ENCODE measurements at places on chromosomes 7 and 10. TPM values are rescaled to one million over a fixed set of nuclear protein-coding genes. Genes with fewer than 3 reads are reported as not detected.

ABCC2 gene
- total RNA-seq: 191 TPM

VENTX gene
- not detected for total RNA-seq

SNX13 gene
- 53.3 TPM for total RNA-seq

DNA sequence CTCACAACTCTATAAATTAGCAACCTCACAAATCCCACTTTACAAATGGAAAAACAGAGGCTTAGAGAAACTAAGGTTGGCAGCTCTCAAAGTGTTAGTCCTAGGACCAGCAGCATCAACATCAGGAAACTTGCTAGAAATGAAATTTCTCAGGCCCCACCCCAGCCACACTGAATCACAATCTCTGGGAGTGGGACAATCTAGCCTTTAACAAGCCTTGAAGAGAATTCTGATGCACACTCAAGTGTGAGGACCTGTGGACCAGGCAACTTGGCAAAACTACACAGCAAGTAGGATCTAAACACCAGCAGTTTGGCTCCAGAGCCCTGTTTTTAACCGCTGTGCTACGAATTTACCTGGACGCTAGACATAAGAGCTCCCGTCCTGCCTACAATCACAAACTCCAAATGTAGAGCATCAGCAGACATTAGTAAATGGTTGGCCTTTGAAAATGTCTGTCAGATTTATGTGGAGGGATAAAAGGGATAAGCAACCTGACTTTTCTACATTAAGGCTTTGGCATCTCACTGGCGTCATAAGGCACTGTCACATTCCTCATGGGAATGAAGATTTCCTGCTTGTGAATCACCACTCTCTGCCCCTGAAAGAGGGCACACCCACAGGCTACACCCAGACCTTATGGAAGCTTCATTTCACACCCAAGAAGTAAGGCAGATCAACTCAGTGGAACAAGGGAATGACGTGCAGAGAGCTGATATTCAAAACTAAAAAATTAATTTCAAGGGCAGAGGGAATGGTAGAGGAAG lies 34.5 kb downstream of the PPP1R3C start:
- DNase-seq: peak; percentile 99

DNA sequence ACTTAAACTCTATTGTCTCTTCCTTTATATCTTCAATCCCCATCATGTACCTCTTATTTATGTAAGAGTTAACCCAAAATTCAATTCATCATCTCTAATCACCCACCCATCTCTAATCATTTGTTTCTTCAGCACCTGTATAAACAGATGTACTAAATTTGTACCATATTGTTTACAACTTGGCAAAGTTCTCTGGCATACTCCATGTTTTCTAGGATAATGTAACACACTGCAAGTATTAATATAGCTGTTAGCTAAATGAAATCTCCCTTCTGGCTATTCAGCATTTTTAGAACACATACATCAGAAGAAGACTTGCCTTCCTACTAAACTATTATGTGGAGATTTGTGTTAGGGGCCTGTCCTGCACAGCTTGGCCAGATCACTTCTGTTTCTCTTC lies 33.1 kb downstream of the MALSU1 start:
- DNase-seq: no peak

GRCh38 chr7:46744957-46745706 lies 824.1 kb upstream of the IGFBP3 start:
- DNase-seq: no peak

DNA sequence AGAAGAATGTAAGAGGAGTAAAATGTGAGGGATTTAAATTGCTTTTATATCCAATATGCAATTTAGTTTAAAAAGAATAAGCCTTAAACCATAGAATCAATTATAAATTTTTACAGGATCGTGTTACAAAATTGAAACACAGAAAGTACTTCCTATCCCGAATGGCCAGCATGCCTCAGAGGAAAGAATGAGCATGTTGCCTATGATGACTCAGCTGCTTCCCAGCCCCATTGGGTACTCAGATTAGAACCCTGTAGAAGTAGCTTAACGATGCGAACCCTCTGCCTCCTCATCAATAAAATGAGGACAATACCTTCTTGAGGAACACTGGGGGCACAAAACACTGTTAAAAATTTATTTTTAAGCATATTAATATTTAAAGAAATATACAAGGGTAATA lies 113.4 kb upstream of the CDK1 start:
- no peak for DNase-seq

GRCh38 chr7:74174606-74175082 lies 488 bp downstream of the EIF4H start:
- no peak for DNase-seq

GRCh38 chr7:36597090-36597773 lies 127.1 kb downstream of the AOAH start:
- DNase-seq: no peak

GRCh38 chr7:80185571-80185970 lies 50.9 kb downstream of the GNAI1 start:
- DNase-seq: no peak

DNA sequence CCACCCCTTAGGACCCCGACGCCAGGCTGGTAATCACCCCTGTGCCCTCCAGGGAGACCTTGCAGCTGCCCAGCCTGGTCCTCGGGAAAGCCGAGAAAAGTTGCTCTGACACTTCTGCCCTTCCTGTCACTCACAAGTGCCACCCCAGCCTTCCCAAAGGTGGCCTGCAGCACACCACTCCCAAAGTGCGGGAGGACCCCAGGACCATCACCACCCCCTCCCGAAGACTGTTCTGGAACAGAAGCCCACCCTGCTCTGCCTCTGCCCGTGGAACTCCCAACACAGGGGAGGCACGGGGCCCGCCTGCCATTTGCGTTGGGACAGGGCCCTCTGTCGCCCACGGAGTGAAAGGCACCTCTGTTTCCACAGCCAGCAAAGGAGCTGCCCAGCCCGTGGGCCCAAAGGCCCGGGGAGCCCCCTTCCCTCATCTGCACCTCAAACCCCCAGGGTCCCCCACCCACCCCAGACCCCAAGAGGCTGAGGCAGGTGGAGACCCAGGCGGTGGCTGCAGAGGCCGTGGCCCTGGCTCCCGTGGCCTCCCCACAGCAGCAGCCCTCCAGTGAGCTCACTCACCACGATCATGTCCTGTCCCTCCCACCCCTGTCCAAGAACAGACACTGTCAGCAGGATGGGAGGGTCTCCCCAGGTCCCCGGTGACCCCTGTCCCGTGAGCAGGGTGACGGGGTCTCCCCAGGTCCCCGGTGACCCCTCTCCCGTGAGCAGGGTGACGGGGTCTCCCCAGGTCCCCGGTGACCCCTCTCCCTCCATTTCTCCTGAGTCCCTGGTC lies 47.8 kb upstream of the PPP2R2D start:
- DNase-seq: no peak

- no peak for DNase-seq
Observed at GRCh38 chr10:104076743-104077160, 8.9 kb downstream of the COL17A1 start.

- no peak for DNase-seq
Observed at GRCh38 chr10:47101196-47101595, 190.0 kb downstream of the PTPN20 start.

- DNase-seq: no peak
Observed at GRCh38 chr10:70589762-70590654, 12.5 kb downstream of the PRF1 start.

- no peak for DNase-seq
Observed at GRCh38 chr10:78957471-78958039, 111.2 kb upstream of the ZMIZ1 start.

- no peak for DNase-seq
Observed at GRCh38 chr10:123906884-123907652, 15.5 kb upstream of the CPXM2 start.

All from NCI-H460 (cell line).